Stimulated activated CD4-positive, alpha-beta T cell treated with anti-CD3 and anti-CD28 coated beads, TNF-alpha, amount 100 ng/mL, for 24 hours (primary cell): ENCODE measurements at places on chromosomes 16 and 17.
A peak's percentile ranks its signal among the peaks of the same experiment; 100 is the strongest.

GRCh38 chr16:54459509-54460262, 173.1 kb upstream of the IRX3 start:
- no peak for DNase-seq

- no peak for DNase-seq
These were observed 11.4 kb downstream of the ASPHD1 start for GRCh38 chr16:29911676-29912010.

GRCh38 chr16:82082543-82083244, 47.6 kb downstream of the HSD17B2 start:
- DNase-seq, result no peak

- no peak for DNase-seq
These were observed 24.2 kb upstream of the HNF1B start for GRCh38 chr17:37769050-37769449.

DNA sequence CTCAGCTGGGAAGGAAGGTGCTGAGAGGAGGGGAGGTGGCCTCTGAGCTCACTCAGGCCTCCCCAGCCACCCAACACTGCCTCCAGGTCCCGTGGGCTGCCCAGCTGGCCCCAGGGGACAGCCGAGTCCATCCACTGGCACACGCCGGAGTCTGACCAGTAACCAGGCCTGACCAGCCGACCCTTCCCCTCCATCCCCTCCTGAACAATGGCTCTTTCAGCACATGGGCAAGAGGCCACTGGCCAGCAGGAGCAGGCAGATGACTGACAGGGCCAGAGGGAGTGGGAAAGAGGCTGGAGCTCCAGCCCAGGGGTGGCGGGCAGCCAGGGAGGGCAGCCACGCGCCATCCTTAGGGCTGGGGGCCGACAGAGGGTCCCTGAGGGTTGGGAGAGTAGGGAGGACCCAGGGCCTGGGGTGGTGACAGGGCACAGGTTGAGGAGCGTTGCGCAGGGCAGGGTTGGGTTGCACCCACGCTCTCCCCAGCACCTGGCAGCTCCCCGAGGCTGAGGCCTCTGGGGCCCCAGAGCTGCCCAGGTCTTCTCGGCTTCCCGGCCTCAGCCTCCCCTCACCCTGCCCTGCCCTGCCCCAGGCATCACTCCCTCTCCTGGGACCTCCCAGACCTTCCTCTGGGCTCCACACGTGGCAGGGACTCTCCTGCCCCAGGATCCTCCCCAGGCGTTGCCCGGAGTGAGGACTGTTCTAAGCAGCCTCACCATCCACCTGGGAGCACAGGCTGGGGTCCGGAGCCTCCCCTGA, 20.2 kb upstream of the SLC38A10 start:
- DNase-seq, result no peak

GRCh38 chr16:85365120-85365519, 248.0 kb upstream of the GSE1 start:
- DNase-seq, result no peak

DNA sequence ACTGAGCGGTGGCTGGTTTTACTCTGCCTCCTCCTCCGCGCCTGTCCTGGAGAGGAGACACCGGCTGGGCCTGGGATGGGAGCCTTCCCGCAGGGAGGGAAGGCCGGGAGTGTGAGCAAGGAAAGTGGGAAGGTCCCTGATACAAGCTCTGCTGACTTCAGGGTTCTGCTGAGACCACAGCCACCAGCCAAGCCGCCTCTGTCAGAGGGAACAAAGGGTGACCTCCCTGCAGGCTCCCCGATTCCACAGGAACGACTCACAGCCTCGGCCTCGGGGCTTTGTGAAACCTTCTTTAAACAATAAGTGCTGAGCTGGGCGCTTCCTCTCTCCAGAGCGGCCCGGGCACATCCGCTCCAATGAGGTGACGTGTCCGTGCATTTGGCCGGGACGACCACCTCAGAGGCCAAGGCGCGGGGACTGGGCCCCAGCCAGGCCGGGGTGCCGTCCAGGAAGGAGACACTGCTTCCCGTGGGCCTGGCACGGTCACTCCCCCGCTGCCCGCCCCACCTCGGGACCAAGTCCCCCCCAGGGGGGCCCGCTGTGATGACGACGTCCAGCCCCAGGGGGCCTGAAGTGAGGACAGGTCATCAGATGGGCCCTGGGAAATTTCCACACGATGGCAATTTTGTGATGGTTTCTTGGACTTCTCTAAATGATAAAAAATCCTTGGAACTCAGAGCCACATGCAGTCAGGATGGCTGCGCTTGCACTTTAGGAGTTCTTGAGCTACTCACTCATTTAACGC, 11.8 kb upstream of the CIBAR2 start:
- DNase-seq, result no peak

DNA sequence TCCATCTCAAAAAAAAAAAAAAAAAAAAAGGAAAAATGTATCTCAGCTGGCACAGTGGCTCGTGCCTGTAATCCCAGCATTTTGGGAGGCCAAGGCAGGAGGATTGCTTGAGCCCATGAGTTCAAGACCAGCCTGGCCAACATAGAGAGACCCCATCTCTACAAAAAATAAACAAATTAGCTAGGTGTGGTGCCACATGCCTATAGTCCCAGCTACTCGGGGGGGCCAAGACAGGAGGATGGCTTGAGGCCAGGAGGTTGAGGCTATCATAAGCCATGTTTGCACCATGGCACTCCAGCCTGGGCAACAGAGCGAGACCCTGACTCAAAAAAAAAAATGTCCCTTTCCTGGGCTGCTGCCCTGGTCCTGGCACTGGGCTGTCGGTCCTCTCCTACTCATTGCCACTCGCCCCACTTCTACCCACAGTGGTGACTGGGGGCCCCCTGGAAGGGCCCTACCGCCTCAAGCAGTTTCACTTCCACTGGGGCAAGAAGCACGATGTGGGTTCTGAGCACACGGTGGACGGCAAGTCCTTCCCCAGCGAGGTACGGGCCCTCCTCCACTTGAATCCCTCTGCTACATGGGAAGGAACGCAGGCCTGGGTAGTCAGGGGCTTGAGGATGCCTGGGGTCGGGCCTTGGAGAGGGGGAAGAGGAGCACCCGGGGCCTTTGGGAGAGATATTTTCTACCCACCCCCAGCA, 6.1 kb downstream of the CA7 start:
- DNase-seq, result no peak

GRCh38 chr17:17849147-17849820, 12.5 kb upstream of the SREBF1 start:
- DNase-seq, result peak; percentile 62

DNA sequence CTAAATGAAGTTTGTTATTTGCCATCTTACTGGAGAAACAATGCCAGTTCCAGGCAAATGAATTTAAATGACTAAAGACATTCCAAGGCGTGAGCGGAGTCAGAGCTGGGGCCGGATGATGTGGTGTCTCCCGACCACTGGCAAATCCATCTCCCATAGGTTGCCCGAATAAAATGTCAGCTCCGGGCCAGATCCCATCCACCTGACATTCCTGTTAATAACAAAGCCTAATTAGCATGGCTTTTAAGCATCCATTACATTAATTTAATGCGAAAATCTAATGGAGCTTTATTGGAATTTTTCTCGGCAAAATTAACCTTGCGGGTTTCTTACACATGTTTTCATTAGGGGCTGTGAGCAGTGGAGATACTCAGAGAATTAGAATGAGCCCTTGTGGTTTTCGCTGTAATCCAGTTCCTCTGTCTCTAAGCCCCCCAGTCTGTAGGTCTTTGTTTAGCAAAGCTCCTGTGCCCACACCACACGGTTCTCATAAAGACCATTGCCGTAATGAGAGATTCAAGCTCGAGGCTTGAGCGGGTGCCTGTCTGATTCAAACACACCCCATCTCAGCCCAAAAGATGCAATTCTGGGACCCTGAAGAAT, 123.3 kb downstream of the CCT6B start:
- no peak for DNase-seq

- no peak for DNase-seq
These were observed 231.0 kb downstream of the CBLN1 start for GRCh38 chr16:49050607-49051006.

GRCh38 chr17:29714146-29714545, 91.4 kb upstream of the CORO6 start:
- DNase-seq, result no peak

- DNase-seq, result no peak
These were observed 8.1 kb downstream of the AQP8 start for GRCh38 chr16:25224731-25225319.

DNA sequence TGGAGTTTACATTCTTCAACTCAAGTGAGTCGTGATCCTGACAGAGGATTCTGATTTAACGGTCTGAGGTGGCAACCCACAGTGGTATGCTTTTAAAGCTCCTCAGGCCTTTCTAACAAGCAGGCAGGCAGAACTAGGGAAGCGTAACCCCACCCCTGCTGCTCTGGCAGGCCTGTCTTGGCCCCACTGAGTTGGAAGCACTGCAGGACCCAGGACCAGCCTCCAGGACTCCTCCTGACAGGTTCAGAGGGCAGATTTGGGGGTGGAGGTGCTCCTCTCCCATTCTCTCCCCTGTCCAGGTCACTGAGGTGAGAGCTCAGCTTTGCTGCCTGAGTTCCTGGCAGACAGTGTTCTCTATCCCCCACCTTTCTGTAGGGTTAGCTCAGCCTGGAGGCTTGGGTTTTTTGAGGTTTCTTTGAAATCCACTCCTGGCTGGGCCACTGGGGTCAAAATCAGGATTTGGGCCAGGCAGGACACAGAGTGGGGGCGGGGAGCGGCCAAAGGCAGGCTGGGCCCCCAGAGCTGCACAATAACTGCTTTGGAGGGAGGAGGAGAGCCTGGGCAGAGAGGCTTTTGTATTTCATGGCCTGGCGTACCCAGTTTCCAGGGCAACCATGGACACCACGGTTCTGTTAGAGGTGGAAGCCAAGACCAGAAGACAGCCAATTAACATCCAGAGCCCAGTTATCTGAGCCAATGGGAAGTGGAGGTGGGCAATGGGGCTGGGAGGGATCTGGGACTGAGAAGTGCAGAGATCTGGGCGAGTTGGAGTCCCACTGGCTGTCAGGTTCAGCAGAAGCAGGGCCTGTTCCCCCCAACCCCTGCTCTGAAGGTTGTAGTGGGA, 9.5 kb downstream of the MRPL27 start:
- DNase-seq, result no peak

GRCh38 chr17:73349138-73349537, 37.3 kb upstream of the CDC42EP4 start:
- DNase-seq, result no peak

GRCh38 chr17:8324923-8325322, 14.7 kb upstream of the ODF4 start:
- no peak for DNase-seq

DNA sequence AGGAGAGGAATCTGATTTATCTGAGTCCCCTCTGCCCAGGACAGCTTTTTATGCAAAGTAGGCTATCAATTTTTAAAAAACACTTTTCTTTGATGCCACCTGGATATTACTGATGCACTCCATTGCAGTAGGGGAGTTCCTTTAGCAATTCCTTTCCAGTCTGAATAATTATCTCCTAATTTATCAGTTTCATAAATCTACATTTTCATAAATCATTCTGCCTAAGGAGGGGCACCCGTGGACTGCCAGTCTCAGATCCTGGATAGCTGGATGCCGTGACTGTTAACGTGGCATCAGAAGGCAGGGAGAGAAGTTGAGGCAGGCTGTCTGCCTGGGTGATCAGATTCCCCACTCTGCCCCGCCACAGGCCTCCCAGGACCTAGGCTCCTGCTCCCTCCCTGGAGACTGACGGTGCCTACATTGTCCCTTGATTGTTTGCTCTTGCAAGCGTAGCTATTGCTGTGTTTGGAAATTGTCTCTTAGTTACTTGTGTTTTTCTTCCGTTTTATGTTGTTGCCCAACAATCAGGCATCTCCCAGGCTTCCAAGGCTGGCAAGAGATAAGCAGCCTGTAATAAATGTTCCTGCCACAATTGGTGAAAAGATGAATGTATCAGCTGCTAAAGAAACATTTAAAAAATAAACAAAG, 75.2 kb downstream of the KATNIP start:
- no peak for DNase-seq

GRCh38 chr16:23378921-23379320, 74.1 kb downstream of the COG7 start:
- DNase-seq, result no peak

GRCh38 chr17:62024866-62025265, 40.2 kb downstream of the MED13 start:
- DNase-seq, result no peak

- DNase-seq, result no peak
These were observed 422.8 kb upstream of the CCL2 start for GRCh38 chr17:33832262-33832661.

GRCh38 chr16:78995441-78995840, 605.1 kb downstream of the MAF start:
- no peak for DNase-seq

GRCh38 chr16:89697161-89697615, 4.3 kb downstream of the SPATA2L start:
- no peak for DNase-seq

DNA sequence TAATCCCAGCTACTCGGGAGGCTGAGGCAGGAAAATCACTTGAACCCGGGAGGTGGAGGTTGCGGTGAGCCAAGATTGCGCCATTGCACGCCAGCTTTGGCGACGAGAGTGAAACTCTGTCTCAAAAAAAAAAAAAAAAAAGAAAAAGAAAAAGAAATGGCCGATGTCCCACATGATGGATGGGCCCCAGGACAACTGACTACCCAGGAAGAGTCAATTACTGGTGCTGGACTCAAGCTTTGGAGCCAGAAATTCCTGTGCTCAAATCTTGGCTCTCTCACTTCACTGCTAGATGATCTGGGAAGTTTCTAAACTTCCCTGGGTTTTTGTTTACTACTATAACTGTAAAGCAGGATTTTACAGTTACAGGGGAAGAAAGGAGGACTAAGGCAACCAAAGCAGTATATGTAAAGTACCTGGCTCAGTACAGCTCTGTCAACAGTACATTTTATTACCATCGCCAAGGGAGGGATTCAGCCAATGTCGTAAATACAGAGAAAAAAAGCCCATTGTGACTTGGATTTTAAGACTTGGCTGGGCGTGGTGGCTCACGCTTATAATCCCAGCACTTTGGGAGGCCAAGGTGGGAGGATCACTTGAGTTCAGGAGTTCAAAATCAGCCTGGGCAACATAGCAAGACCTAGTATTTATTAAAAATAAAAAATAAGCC, 11.9 kb downstream of the C16orf86 start:
- DNase-seq, result no peak
